ENCODE measurements at places on chromosomes 5 and 9.

DNA sequence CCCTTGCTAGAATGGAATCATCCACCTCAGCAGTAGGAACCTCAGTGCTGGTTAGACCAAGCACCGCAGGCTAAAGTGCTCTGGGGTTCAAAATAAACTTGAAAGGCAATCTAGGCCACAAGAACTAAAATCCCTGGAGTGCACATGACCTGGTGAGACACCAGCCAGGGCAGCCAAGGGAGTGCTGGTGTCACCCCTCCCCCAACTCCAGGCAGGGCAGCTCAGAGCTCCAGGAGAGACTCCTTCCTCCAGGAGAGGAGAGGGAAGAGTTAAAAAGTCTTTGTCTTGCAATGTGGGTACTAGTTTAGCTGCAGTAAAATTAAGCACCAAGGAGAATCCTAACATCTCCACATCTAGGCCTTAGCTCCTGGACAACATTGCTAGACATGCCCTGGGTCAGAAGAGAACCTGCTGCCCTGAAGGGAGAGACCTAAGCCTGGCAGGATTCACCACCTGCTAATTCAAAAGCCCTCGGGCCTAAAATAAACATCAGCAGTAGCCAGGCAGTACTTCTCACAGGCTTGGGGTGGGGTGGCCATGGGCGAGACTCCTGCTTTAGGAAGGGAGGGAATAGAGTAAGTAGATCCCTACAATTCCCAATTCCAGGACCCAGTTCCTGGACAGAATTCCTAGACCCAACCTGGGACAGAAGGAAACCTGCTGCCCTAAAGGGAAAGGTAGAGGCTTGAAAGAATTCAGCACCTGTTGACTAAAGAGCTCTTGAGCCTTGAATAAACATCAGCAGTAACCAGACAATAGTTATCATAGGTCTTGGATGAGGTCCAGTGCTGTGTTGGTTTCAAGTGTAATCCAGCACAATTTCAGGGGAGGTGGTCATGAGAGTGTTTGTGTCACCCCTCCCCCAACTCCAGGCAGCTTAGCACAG is 25.8 kb downstream of the UGT3A2 start:
- no peak for DNase-seq

- no peak for DNase-seq
Observed at GRCh38 chr5:79202076-79202475, 33.9 kb upstream of the JMY start.

GRCh38 chr5:19920761-19921160 is 67.2 kb downstream of the CDH18 start:
- DNase-seq = no peak

GRCh38 chr9:100206899-100207298 is 107.9 kb downstream of the INVS start:
- no peak for DNase-seq

DNA sequence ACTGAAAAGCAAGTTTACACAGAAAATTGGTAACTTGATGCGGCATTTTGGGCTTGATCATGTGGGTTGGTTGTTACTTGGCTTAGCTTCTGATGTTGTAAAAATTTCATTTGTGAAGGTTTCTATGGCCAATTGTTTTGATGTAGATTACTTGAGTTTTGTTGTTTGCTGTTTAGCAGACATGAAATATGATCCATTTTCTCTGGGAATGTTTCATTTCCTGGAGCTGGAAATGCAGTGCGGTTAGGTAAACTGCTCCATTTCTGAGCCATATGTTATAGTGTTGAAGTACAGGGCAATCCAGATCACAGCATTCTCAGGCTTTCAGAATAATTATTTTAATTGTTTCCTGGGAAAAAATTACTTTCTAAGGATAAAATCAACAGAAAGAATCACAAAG is 396.9 kb downstream of the ENC1 start:
- DNase-seq = no peak

- no peak for DNase-seq
Observed at GRCh38 chr5:4984461-4984860, 155.7 kb upstream of the ADAMTS16 start.

GRCh38 chr9:8674536-8674935 is 875.0 kb upstream of the DMAC1 start:
- DNase-seq = no peak

DNA sequence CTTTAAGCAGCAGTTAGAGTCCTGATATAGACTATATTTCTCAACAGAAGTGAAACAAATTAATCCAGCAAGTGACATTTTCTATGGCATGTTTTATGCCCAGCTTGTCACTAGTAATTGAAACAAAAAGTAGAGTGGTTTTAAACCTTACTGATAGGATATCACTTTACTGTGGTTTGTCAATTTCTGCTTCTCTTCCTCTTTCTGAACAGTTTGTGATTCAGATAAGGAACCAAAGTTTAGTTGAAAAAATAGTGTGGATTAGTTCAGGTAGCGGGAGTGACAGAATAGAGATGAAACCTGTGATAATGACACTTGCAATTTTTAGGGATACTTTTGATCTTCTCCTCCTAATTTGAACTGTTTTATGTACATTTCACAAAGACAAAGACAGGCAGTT is 485.7 kb upstream of the EDIL3 start:
- DNase-seq = no peak

- no peak for DNase-seq
Observed at GRCh38 chr5:98816582-98817222, 43.2 kb downstream of the RGMB start.

DNA sequence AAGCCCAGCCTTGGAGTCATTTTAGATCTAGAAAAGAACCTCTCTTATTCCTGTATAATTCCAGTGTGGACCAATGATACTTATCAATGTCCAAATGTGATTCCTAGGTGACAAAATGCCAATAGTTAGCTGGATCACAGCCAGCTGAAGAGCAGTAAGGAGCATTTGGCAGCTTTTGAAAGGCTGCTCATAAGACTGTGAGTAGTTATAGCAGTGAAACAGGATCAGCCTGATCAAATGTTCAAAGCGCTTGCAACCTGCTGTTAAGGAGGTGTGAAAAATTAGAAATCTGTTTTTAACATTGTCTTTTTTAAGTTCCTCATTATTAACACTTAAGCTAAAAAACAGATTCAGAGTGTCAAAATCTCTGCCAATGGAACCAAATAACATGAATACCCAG is 85.1 kb downstream of the SSBP2 start:
- DNase-seq = no peak

- DNase-seq = no peak
Observed at GRCh38 chr9:109017493-109017892, 4.2 kb upstream of the CTNNAL1 start.

GRCh38 chr9:122218935-122219855 is 9.6 kb downstream of the LHX6 start:
- no peak for DNase-seq

DNA sequence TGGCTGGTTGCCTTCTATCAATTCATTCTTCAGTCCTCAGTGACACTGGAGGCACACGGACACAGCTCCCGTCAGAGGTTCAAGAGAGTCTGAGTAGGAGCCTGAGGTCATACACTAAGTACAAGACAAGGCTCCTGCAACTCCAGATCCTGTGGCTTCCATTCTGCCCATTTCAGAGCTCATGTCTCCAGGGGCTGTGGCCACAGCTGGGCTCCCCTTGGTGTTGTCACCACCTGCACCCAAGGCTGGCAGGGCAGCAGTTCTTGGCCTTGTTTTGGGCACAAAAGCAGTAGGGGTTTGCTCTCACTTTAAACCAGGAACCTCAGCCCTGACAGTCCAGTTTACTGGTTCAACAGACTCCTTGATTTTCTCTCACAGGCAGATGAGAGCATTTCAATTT is 189.6 kb downstream of the ICE1 start:
- no peak for DNase-seq

- no peak for DNase-seq
Observed at GRCh38 chr5:72034770-72035169, 72.5 kb upstream of the MAP1B start.

DNA sequence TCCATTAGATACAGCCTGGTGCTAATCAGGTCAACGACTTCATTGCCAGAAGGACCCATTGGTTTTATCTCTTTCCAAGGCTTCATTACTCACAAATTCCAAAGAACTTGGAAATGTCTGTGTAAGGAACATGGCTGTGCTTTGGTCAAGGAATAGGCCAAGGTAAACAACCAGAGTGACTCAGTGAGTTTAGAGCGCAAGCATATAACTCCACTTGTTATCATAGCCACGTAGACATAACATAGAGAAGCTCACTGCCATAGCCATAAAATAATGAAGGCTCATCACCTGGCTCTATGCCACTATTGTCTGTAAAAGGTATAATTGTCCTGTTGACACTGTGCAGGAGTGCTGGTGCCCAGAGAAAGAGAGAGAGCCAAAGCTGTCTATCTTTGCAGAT is 139.3 kb upstream of the PLCXD3 start:
- no peak for DNase-seq

DNA sequence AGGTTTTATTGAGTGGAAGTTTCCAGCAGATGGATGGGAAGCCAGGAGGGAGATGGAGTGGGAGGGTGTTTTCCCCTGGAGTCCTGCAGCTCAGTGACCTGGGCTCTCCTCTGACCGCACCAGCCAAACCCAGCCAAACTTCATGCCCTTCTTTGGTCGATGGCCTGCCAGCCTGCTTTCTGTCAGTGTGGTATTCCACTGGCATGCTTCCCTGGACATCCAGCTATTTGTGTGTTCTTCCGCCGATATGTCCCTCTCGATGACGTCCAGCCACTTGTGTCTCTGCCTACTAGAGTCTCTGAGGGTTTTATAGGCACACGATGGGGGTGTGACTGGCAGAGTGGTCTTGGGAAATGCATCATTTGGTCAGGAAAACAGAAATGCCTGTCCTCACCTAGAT is 33.8 kb downstream of the GPBP1 start:
- no peak for DNase-seq

GRCh38 chr5:132013006-132013689 is 1.7 kb upstream of the ACSL6 start:
- DNase-seq = no peak

DNA sequence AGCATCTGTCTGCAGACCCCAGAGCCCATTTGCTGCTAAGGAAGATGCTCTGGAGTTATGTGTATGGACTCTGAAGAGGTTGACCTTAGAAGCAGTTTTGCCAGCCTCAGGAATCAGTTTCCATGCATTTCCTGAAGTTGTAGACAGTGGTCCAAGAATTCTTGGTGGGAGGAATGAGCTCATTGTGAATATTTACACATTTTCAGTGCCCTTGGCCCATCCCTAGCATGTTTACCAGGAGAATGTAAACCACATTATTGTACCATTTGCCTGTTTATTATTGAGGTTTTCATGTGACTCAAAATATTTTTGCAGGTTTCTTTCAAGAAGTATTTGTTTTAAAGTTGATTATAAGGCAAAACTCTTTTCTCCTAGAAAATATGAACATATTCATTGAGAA is 93.8 kb downstream of the NXNL2 start:
- no peak for DNase-seq

GRCh38 chr5:57947181-57947580 is 464.6 kb upstream of the ACTBL2 start:
- DNase-seq = no peak

- peak; percentile 32 for DNase-seq
Observed at GRCh38 chr9:74760031-74760700, 127.6 kb downstream of the TRPM6 start.

- no peak for DNase-seq
Observed at GRCh38 chr5:169416583-169417196, 115.8 kb upstream of the SLIT3 start.

DNA sequence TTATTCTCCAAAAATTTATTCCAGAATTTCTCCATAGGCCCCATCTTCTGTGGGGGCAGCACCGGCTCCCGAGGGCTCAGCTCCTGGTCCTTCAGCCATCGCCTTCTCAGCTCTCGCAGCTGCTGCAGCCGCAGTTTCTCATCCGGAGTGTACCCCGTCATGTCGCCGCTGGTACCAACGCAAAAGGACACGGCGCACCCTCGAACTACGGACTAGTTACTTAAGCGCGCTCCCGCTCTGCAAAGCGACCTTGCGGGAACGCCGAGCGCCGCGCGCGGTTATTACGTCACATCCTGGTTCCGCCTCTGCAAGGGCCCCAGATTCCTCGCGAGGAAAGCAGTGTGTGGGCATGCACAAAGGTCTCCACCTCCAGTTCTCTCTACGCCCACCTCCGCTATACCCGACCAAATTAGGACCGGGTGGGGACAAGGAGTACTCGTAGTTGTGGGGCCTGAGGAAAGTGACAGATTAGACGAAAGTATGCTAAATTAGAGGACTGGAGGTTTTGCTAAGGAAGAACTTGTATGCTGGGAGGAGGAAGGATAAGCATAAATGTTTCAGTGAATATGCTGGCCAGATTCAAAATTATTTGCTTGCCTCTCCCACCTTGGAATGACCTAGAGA is at the start of gene NDUFB6:
Gene NDUFB6, minus strand, starts transcription at position 260 of the 624 bp plus-strand sequence. Its CDS starts 99 bp downstream, at position 161.
- peak; percentile 95 for DNase-seq

DNA sequence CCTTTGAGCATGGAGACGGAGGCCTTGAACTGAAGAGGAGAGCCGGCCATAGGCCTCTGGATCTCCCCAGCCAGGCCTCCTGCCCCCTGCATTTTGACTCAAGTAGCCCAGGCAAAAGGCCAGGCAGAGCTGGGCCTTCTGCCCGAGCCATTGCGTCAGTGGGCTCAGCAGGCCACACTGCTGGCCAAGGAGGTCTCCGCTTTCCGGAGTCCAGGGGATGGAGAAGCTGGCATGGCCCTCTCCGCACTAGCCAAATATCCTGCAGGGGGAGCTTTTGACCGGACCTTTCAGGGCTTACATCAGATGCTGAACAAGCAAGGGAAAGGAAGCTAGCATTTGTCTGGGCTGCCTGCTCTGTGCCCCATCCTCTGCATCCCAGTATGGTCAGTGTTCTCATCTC is 386.8 kb downstream of the TRIM36 start:
- DNase-seq = no peak

All from suppressor macrophage treated with lipopolysaccharide for 4 hours (primary cell).